ENCODE measurements at places on chromosomes 16 and 17.

DNA sequence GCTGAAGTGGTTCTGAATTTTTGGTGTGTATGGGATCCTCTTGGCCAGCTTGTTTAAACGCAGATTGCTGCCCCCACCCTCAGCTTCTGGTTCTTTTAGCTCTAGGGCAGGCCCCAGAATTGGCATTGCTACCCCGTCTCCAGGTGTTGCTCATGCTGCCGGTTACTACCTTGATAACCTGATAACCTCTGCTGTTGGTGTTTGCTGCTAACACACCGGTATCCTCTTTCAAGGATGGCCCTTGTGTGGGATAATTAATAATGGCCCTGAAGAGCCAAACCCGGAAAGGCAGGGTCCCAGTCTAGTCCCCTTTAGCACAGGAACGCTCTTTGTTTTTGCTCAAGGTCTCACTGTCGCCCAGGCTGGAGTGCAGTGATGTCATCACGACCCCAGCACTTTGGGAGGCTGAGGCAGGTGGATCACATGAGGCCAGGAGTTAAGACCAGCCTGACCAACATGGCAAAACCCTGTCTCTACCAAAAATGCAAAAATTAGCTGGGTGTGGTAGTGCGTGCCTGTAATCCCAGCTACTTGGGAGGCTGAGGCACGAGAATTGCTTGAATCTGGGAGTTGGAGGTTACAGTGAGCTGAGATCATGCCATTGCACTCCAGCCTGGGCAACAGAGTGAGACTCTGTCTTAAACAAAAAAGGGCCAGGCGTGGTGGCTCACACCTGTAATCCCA is 1.3 kb upstream of the ST3GAL2 start:
- DNase-seq: no peak

DNA sequence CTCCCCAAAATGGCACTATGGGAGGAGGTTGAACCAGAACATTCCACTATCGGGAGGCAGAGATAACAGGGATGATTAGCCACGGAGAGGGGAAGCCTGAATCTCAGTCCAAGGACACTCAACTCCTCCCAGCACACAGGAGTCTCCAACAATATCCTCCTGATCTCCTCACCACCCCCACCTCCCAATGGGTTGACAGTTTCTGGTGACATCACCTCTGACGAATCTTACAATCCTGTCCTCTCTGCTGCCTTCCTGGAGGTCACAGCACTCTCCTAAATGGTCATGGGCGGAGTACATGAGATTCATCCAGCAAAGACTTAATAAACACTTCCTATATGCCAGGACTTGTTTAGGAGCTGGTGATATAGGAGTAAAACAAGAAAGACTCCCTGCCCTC is 80.9 kb downstream of the SLC6A2 start:
- no peak for DNase-seq

- no peak for DNase-seq
These were observed 22.7 kb downstream of the HS3ST3B1 start for GRCh38 chr17:14323522-14323981.

DNA sequence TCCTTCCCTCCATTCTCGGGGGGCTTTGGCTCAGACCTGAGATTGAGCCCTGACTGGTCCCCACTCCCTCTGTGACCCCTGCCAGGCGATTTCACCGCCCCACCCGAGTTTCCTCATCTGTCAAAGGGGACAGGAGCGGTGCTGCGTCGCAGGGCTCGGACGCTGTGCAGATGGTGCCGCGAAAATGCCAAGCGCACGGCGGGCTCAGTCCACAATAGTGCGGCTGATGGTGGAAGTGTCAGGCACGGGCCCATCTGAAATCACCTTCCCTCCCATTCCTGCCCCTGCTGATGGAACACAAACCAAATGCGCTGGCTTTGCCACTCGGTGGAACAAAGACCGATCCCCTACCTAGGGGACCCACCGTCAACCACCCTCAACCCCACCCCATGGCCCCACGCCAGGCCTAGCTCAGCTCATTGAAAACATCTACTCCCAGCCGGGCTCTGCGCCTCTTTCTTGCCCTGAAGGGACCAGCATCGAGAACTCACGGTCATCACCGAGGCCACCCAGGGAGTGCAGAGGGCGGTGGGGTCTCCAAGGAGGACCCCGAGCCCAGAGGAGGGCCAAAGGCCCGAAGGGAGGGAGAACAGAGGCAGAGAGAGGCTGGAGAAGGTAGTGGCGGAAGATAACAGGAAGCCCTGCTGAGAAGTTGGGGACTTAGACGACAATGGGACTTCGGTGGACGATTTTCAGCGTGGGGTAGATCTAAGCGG is 1.4 kb downstream of the CARHSP1 start:
- no peak for DNase-seq

DNA sequence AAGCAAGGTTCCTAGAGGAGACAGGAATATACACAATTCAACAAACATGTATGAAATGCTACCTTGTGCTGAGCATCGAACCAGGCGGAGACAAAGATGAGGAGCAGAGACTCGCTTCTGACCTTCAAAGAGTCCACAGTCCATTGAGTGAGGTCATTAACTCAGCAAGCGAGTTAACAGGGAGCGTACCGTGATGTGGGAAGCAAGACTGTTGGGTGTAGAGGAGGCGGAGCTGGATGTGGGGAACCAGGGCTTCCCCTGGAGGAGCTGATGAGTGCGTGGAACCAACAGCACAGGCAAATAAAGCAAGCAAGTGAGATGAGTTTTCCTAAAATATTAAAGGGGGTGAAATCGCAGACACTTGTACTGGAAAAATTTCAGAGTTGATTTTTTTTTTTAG is 65.0 kb downstream of the NXN start:
- DNase-seq: no peak

DNA sequence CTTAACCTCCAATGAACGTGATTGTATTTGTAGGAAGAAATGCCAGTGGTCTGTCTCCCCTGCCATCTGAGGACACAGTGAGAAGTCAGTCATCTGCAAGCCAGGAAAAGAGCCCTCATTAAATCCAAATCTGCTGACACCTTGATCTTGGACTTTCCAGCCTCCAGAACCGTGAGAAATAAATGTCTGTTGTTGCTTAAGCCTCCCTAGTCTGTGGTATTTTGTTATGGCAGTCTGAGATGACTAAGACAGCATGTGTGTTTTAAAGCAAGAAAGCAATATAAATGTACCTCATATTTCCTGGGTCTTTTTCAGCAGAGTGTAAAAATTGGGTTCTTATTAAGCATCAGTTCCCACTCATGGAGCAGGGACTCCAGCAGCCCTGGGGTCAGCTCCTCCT is 177.9 kb upstream of the NLRP1 start:
- no peak for DNase-seq

DNA sequence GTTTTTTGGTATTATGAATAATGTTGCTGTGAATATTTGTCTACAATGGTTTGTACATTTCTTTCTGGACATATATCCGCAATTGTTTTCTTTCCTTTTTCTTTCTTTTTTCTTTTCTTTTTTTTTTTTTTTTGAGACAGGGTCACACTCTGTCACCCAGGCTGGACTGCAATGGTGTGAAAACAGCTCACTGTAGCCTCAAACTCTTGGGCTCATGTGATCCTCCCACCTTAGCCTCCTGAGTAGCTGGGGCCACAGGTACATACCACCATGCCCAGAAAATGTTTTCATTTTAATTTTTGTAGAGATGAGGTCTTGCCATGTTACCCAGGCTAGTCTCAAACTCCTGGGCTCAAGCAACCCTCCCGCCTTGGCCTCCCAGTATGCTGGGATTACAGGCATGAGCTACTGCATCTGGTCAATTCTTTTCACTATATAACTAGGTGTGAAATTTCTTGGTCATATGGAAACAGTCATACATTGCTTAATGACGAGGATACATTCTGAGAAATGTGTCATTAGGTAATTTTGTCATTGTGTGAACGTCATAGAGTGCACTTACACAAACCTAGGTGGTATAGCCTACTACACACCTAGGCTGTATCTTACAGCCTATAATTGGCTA is 15.2 kb downstream of the IL21R start:
- no peak for DNase-seq

- DNase-seq: no peak
These were observed 146.4 kb downstream of the MSI2 start for GRCh38 chr17:57402681-57403180.

- no peak for DNase-seq
These were observed 8.8 kb downstream of the MYCBPAP start for GRCh38 chr17:50517011-50517410.

GRCh38 chr17:8128125-8128784 is 4.3 kb upstream of the HES7 start:
- DNase-seq: no peak

- DNase-seq: no peak
These were observed 46.3 kb downstream of the SNX11 start for GRCh38 chr17:48153691-48154358.

DNA sequence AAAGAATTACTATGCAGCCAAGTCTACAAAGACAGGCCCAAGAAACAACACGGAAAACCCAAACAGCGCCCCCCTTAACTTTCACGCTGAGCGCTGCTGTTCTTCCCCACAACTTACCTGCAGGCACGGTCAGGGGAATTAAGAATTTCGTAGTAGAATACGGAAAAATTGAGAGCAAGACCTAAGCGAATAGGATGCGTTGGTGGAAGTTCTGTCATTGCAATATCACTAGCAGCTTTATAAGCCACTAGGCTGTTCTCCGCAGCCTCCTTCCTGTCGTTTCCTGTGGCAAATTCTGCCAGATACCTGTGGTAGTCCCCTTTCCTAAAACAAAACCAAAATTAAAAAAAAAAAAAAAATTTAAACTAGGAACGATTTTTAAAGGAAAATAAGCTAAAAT is 39.0 kb downstream of the YWHAE start:
- peak; percentile 16 for DNase-seq

DNA sequence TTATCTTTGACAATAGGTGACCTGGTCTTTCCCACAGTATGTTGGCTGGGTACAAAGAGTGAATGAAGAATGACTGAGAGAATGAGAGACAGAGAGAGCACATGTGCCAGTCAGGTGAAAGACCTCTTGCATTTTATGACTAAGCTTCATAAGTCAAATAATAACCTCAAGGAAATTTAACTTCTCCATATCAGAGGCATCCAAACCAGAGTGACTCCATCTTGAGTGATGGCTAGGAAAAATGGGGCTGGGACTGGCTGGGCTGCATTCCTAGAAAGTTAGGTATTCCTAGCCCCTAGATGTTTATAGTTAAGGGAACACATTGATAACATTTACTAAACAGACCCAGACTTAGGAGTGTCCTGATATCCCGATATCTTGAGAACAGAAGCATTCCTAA is 3.9 kb upstream of the RBL2 start:
- DNase-seq: no peak

- DNase-seq: no peak
These were observed 236.6 kb upstream of the NLRP1 start for GRCh38 chr17:5820721-5821456.

DNA sequence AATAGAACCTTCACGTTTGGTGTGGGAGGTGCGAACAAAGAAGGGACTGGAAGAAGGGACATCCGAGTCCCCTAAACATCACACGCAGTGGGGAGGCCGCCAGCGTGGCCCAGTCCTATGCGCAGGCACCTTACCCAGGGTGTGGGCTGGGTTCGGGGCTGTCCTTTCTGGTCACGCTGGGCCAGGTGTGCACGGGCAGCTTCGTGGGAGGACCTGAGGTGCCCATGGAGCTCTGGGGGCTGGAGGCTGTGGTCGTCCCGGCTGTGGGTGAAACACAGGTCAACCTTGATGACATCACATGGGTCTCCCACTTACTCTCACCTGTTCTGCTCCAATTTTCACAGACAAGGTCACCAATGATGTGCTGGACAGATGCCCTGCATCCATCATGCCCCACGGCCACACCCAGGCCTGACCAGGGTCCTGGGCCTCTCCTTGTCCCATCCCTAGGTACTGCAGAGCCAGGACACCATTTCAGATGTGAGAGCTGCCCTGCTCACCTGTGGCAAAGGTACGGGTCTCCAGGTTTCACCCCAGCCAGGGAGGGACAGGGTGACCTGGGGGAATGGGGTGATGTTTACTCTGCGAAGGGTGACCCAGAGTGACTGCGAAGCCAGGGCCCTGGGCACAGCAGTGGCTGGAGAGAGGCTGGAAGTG is 3.1 kb downstream of the CD300C start:
- no peak for DNase-seq

GRCh38 chr17:74566132-74566753 is 1.1 kb downstream of the CD300H start:
- peak; percentile 11 for DNase-seq

- DNase-seq: no peak
These were observed 3.7 kb downstream of the BAHCC1 start for GRCh38 chr17:81398832-81399411.

GRCh38 chr17:51820252-51820651 is 338.3 kb downstream of the CA10 start:
- DNase-seq: no peak

DNA sequence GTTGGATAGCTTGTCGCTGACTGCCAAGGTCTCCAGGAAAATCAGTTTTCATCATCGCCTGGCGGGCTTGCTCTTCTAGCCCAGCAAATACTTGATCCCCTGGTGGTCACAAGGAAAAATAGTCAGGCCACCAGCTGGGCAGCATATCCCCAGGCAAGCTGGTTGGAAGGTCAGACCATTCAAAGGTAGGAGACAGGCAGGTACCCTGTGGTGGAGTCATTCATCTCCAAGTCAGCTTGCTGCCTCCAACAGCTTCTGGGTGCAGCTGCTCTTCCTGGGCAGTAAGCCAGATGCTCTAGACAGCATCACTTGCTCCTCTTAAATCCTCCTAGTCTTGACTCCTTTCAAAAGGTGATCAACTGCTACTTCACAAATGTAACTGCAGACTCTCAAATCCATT is 16.0 kb downstream of the ZNF821 start:
- no peak for DNase-seq

- DNase-seq: peak; percentile 6
These were observed 8.7 kb downstream of the CLEC19A start for GRCh38 chr16:19294156-19294649.

DNA sequence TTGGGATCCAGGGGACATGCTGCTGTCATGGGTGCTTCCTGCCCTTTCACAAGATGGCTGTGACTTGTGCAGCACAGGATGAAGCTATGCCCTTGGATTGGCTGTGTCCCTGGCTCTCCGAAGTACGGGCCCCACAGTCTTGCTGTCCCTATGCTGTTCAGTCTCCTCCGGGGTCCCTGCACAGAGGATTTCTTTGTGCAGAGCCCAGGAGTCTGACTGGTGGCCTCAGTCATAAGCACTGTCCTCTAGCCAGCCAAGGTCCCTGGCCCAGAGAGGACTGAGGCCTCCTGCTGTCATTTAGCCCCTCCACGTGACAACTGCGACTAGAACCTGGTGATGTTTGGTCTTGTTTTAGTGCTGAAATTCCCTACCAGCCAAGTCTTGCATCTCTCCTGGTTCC is 42.4 kb upstream of the CRISPLD2 start:
- DNase-seq: no peak
